CD4-positive, alpha-beta T cell treated with Interleukin-4 for 4 hours (primary cell): ENCODE measurements at places on chromosomes 3 and 15.

GRCh38 chr3:98730338-98730737, 32.8 kb upstream of the ST3GAL6 start:
- no peak for DNase-seq

DNA sequence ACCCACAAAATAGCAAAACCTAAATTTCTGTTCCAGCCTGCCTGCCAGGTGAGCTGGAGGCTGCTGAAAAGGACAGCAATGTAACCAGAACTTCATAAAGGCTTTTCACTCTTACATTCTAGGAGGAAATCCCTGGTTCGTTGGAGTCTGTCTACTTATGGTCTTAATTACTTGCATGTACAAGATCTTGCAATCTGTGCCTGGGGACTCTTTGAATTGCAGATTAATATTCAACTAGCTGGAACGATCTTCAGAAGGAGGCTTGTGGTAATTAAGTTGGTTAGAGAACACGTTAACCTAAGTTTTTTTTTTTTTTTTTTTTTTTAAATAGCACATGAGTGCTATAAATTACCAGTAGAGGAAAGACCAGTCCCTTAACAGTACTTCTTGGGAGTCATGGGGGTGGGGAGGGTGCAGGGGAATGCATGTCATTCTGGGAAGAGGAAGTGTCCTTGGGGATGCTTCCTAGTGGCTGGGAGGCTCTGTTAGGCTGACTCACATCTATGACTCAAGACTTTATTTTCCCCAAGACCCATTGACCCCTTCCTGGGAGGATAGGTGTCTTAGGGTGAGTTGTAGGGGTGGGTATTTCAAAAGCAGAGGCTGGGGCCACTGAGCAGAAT, 139.8 kb downstream of the RAB11A start:
- no peak for DNase-seq

DNA sequence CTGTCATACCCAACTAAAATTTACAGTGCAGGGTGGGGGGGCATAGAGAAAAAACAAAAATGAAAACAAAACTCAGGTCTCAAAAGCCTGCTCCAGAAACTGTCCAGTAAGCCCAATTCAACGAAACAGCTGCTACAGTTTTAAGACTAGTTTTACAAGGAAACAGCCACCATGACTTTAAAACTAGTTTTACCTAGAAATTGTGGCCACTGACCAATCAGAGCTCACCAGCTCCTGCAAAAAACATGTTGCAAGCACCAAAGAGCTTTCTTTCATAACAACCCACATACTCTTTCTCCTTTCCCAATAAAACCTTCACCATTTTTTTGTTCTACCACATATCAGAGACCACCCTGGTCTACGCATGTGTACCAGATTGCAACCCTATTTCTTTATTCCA, 7.3 kb upstream of the CFAP91 start:
- no peak for DNase-seq

GRCh38 chr15:67548862-67549651, 6.6 kb downstream of the MAP2K5 start:
- no peak for DNase-seq

GRCh38 chr3:186940967-186941366, 10.6 kb downstream of the ST6GAL1 start:
- DNase-seq, result no peak

DNA sequence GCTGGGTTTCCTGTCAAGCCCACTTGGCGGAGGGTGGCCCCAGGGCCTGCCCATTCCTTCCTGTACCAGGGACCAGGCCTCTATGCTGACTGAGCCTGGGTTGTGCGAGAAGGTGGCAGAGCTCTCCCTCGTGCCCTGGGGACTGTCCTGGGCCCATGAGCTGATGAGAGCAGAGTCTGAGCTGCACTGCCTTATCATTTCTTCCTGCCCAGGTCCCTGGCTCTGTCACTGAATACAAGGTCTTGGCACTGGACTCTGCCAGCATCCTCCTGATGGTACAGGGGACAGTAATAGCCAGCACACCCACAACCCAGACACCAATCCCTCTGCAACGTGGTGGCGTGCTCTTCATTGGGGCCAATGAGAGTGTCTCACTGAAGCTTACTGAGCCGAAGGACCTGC, 7.5 kb downstream of the MPI start:
- no peak for DNase-seq

DNA sequence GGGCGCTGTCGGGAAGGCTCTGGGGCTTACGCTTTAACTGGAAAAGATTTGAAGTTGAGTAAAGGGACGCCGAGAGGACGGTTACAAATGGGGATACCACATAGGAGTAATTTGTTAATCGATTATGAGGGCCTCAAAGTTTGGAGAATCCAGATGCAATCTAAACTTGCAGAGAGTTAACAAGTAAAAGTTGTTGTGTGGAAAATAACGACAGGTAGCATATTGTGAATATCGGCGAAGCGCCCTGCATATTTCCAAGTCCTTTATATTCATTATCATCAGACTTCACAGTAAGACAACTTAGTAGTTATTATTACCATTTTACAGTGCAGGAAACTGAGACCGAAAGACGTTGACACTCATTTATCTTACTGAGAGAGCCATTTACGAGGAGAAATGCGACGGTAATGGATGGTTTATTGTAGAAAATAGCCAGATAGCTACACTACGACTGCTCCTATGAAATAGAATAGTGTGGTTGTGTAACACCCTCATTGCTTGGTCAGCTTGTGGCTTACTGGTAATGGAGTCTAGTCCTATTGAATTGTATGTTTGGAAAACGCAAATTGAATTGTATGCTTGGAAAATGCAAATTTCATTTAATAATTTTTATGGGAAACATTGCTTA, 700 bp downstream of the MKRN2 start:
- no peak for DNase-seq

GRCh38 chr15:22884344-22884743, 45.9 kb downstream of the NIPA2 start:
- DNase-seq, result no peak

GRCh38 chr15:73921254-73921925, 4.9 kb upstream of the LOXL1 start:
- no peak for DNase-seq

- DNase-seq, result no peak
Measured at GRCh38 chr3:99330924-99331532, 307.4 kb upstream of the COL8A1 start.

- no peak for DNase-seq
Measured at GRCh38 chr3:12752102-12752501, 7.0 kb downstream of the TMEM40 start.

- no peak for DNase-seq
Measured at GRCh38 chr3:21356402-21356801, 394.6 kb downstream of the ZNF385D start.

- no peak for DNase-seq
Measured at GRCh38 chr3:194125442-194125841, 10.5 kb upstream of the HES1 start.

- no peak for DNase-seq
Measured at GRCh38 chr15:86328658-86329057, 249.0 kb downstream of the AGBL1 start.

GRCh38 chr3:174116421-174116820, 718.9 kb downstream of the NLGN1 start:
- no peak for DNase-seq

DNA sequence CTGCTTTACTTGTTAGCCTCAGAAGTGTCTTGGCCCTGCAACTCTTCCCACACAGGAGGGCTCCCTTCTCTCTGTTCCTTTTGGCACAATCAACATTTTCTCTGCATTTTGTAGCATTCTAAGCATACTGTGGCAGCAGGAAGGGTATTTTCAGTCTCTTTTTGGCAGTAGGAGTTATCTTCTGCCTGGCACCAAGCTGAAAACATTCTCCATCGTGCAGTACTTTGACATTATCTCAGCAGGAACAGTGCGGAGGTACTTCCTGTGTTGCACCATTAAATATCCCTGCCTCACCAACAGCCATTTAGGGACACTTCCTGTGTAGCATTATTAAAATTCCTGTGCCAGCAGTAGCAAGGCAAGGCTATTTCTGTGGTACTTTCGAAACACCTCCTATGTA, 233.2 kb upstream of the SEMA6D start:
- DNase-seq, result no peak

DNA sequence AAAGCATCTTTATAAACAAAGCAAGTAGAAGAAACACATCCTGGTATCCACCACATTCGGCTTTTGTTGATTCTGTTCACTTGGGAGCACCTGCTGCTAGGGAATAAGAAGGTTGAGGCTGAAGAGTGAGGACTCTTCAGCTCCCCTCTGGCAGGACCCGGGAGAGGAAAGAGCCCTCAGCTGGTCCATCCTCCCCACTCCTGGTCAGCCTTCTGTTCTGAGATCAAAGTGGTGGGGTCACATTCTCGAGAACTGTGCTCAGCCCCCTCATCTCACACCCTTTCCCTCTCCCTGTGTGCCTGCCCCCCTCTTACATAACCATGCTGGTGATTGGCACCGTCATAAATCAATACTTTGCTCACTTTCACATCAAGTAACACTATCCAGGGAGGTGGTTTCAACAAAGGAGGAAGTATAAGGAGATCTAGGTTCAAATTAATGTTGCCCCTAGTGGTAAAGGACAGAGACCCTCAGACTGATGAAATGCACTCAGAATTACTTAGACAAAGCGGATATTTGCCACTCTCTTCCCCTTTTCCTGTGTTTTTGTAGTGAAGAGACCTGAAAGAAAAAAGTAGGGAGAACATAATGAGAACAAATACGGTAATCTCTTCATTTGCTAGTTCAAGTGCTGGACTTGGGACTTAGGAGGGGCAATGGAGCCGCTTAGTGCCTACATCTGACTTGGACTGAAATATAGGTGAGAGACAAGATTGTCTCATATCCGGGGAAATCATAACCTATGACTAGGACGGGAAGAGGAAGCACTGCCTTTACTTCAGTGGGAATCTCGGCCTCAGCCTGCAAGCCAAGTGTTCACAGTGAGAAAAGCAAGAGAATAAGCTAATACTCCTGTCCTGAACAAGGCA, at the start of gene NR1I2:
NR1I2 (plus strand) TSS at position 772 of the 869 bp plus-strand sequence.
- DNase-seq, result no peak

GRCh38 chr3:108388136-108389132, 92.1 kb downstream of the HHLA2 start:
- DNase-seq, result no peak

DNA sequence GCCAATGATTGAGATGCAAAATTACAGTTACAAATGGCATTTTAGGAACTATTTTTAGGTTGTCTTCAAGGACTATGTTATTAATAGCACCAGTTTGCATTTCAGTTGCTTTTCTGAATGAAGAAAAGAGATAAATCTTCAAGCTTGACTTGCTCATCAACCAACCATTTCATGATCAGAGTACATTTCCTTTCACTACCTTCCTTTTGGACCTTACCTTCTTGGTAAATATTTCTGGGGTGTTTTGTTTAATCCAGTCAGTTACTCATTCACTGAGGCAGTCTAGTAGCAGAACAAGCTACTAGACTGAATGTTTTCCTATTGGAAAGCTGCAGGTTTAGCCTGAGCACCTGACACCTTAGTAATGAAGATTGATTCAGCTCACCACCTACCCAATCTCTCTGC, 8.2 kb downstream of the SLC27A2 start:
- DNase-seq, result no peak

DNA sequence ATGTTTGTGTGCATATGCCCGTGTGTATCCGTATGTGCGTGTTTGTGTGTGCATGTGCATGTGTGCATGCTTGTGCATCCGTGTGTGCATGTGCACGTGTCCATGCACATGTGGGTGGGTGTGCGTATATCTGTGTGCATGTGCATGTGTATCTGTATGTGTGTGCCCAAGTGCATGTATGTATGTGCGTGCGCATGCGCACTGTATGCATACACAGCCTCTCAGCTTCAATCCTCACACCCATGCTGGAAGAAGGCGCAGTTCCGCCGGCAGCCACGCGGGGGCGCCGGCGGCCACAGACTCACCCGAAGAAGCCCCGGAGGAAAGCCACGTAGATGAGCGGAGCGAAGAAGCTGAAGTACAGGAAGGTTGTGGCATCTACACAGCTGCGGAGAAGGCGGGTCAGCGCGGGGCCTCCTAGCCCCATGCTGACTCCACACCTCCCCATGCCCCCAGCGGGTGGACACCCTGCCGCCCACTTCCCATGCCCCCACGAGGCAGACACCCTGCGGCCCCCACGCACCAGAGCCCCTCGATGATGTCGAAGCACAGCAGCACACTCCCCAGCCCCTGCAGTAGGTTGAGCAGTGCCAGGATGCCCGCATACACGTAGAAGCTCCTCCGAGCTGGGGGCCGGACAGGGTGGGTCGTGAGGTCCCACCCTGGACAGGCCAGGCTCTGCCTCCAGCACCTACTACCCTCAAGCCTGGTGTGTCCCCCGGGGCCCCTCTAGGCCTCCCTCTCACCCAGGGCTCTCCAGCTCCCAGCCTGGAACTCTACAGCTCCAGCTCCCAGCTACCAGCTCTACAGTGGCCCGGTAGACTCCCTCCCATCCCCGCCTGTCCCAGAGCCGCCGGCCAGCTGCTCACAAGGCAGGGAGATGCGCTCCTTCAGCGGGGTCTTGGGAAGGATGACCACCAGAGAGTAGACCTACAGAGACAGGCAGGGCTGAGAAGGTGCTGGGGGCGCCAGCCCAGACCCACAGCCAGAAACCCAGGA, 15.4 kb downstream of the TPRA1 start:
- peak; percentile 88 for DNase-seq

- no peak for DNase-seq
Measured at GRCh38 chr15:90234096-90234988, at the start of gene GDPGP1. GDPGP1 (plus strand) TSS chr15:90234209; CDS start chr15:90240909, 6,700 bp downstream.

DNA sequence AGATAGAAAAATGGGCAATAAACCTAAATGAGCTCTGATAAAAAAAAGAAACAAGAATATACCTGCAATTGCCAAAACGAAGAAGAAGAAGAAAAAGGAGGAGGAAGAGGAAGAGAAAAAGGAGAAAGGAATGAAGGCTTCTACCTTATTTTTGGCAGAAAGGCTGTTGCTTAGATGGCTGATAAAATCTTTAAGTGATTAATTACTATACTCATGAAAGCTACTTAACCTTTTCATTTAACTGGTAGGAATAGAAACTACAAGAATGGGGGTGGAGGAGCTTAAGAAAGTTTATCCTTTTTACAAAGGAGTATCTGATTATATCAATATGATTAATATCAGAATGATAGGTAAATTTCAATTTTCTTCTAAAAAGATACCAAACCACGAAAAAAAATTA, 75.2 kb downstream of the CLASP2 start:
- DNase-seq, result no peak

GRCh38 chr3:152019508-152019907, 146.1 kb downstream of the SUCNR1 start:
- no peak for DNase-seq

- no peak for DNase-seq
Measured at GRCh38 chr3:159165961-159166360, 364.1 kb downstream of the MFSD1 start.

- no peak for DNase-seq
Measured at GRCh38 chr15:88833731-88834100, 30.5 kb downstream of the ACAN start.

GRCh38 chr3:132880986-132881385, 157.2 kb upstream of the TMEM108 start:
- no peak for DNase-seq

DNA sequence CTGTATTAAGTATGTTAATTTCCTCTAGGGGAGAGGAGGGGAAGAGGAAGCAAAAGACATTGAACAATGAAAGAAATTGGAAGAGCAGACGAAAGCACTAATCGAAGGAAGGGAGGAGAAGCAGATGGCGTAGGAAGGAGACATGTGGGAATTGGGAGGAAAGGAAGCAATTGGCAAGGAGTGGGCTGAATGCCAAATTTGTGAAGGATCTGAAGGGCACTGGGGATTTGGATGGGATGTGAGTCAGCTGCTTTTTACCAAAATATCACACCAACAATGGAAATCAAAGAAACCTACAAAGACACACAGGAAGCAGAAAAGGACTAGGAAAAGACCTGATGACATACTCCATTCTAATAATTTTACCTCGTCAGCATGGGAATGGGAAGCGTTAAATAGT, 1029.8 kb downstream of the ROBO1 start:
- DNase-seq, result no peak
